ENCODE measurements at places on chromosomes 2 and 18.

- H3K27ac ChIP-seq: no peak overlapping the region
- H3K36me3 ChIP-seq: no peaks in the 10 kb centered on the region
- H3K4me3 ChIP-seq: no peak overlapping the region
- no peaks in the 10 kb centered on the region for H3K4me1 ChIP-seq
- H3K27me3 ChIP-seq: no peaks in the 10 kb centered on the region
- DNase-seq: no peak
These were observed 86.2 kb upstream of the SALL3 start for GRCh38 chr18:78893281-78894032.

DNA sequence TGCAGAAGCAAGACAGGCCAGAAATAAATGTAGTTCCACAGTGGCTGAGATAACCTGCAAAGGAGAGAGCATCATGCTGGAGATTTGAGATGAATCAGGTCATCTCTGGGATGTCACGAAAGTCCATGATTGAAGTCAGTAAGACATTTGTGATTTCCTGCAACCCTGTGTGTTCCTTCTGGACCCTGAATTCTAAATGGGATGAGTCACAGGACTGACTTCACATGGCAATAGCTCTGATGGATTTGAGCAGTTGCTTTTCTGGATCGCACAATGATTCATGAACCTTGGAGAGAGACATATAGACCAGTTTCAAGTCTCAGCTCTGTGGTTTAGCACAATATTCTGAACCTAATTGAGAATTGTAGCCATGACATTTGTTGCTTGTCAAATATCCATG lies 102.9 kb downstream of the TSN start:
- DNase-seq: no peak
- H3K27ac ChIP-seq: no peak overlapping the region
- no peaks in the 10 kb centered on the region for H3K4me1 ChIP-seq
- no peaks in the 10 kb centered on the region for H3K36me3 ChIP-seq
- no peaks in the 10 kb centered on the region for H3K27me3 ChIP-seq

GRCh38 chr18:41695441-41695840 lies 259.6 kb upstream of the PIK3C3 start:
- no peak overlapping the region for H3K4me3 ChIP-seq
- no peaks in the 10 kb centered on the region for H3K36me3 ChIP-seq
- no peaks in the 10 kb centered on the region for H3K4me1 ChIP-seq
- no peak overlapping the region for H3K27ac ChIP-seq

DNA sequence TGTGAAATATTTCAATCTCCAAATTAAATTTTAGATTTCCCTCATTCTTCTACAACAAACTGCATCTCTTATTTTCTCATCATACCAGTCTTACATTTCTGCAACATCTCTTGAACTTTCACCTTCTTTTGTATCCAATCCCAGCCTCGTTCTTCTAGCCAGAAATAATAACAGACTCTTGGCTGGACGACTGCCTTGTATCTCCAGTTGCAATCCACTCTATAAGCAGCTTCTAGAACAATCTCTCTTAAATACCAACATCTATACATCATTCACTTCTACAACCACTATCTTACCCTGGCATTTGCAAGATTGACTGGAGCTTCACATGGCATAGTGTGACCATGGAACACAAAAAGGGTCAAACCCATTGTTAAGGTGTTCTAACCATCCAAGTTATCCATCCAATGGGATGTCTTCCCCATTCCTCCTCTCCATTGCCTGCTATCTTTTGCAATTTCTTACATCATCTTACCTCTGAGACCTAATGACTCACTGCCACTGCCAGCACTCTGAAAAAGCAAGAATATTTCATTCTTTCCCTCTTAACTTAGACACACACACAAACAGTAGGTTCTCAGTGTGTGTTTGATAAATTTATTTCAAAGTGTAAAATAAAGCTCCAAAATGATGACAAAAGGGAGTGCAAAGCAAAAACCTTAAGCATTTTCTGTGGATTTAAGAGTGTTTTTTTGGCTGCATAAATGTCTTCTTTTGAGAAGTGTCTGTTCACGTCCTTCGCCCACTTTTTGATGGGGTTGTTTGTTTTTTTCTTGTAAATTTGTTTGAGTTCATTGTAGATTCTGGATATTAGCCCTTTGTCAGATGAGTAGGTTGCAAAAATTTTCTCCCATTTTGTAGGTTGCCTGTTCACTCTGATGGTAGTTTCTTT lies 145.6 kb downstream of the METTL4 start:
- H3K36me3 ChIP-seq: no peaks in the 10 kb centered on the region
- no peaks in the 10 kb centered on the region for H3K4me1 ChIP-seq
- no peaks in the 10 kb centered on the region for H3K27me3 ChIP-seq
- H3K4me3 ChIP-seq: no peak overlapping the region
- DNase-seq: no peak

DNA sequence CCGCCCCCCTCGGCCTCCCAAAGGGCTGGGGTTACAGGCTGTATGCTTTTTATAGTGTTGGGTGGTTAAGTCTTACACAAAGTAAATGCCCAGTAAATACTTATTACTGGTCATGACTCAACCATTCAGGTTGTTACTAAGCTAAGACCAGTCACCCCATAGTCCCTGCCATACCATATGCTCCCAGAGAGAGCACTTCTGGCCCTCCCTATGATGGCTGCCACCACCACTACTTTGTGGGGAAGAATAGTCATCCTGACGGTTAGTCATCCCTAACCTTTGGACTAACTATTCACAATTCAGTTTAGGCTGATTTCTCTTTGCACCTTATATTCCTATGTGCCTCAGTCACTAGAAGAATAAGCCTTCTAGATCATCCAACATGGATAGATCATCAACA lies 42.0 kb upstream of the MSH2 start:
- H3K27ac ChIP-seq: no peak overlapping the region
- no peaks in the 10 kb centered on the region for H3K36me3 ChIP-seq
- DNase-seq: no peak
- no peaks in the 10 kb centered on the region for H3K4me1 ChIP-seq
- no peaks in the 10 kb centered on the region for H3K27me3 ChIP-seq

- H3K4me1 ChIP-seq: no peaks in the 10 kb centered on the region
- DNase-seq: no peak
- H3K27ac ChIP-seq: no peak overlapping the region
- H3K4me3 ChIP-seq: no peak overlapping the region
- no peaks in the 10 kb centered on the region for H3K36me3 ChIP-seq
- H3K27me3 ChIP-seq: no peaks in the 10 kb centered on the region
These were observed 37.2 kb upstream of the APCDD1 start for GRCh38 chr18:10417191-10417590.

DNA sequence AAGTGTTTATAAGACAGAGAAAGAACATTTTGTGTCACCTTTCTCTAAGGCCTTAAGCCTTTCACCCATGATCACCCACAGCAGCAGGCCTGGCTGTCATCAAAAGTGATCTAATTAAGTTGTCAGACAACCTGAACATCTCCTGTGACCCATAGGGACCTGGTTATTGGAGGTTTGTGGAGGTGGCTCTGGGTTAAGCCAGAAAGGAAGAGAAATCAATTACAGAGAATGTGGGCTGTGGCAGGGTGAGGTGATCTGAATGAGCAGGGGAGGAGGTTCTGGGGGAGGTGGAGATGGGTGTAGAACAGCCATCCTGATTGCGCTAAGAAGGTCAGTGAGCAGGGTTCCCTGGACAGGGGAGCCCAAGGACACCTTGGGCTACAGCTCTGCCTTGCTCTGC lies 170.8 kb downstream of the FSHR start:
- DNase-seq: no peak
- no peak overlapping the region for H3K27ac ChIP-seq
- H3K36me3 ChIP-seq: no peaks in the 10 kb centered on the region
- H3K4me1 ChIP-seq: no peaks in the 10 kb centered on the region
- H3K4me3 ChIP-seq: no peak overlapping the region

- no peak for DNase-seq
- H3K27me3 ChIP-seq: no peaks in the 10 kb centered on the region
- no peaks in the 10 kb centered on the region for H3K4me1 ChIP-seq
- no peak overlapping the region for H3K4me3 ChIP-seq
- no peak overlapping the region for H3K27ac ChIP-seq
These were observed 14.5 kb upstream of the SEH1L start for GRCh38 chr18:12933327-12933726.

GRCh38 chr2:218418717-218419458 lies at the start of gene VIL1:
VIL1 (plus strand) TSS chr2:218419123; CDS start chr2:218423779, 4,656 bp downstream.
- no peak for DNase-seq
- H3K36me3 ChIP-seq: no peaks in the 10 kb centered on the region
- no peaks in the 10 kb centered on the region for H3K27me3 ChIP-seq
- H3K27ac ChIP-seq: no peak within 1 kb of the TSS

- DNase-seq: no peak
- H3K4me3 ChIP-seq: no peak overlapping the region
These were observed 61.1 kb upstream of the TNP1 start for GRCh38 chr2:216920937-216921456.

- no peaks in the 10 kb centered on the region for H3K36me3 ChIP-seq
- no peaks in the 10 kb centered on the region for H3K27me3 ChIP-seq
- no peak overlapping the region for H3K4me3 ChIP-seq
- no peak overlapping the region for H3K27ac ChIP-seq
These were observed 84.9 kb downstream of the ACKR3 start for GRCh38 chr2:236654496-236654895.

DNA sequence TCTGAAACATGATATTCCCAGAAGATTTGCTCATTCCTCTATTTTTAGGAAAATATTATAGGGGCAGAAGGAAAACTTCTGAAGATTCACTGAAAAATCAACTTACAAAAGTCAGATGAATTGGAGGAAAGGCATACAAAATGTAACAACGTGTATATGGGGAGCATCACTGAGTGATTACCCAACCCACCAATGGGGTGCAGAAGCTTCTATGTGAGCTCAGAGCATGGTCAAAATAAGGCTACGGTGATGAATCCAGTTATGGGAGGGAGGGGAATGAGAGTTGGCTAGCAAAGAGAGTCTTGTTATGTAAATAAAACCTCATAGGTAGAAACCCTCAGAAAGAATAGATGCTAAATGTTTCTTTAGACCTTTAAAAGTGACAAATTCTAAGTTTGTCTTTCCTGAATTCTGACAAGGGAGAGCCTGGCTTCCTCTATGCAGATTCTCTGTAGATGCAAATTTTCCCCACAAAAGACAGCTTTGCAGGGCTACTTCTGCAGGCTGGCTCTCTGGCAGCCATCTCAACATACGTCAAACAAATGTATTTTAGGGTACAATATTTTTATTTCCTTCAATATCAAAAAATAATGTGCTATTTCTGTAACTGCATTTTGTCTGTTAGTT lies 171.4 kb upstream of the NDUFV2 start:
- H3K4me3 ChIP-seq: no peak overlapping the region
- no peak overlapping the region for H3K27ac ChIP-seq
- no peaks in the 10 kb centered on the region for H3K27me3 ChIP-seq

DNA sequence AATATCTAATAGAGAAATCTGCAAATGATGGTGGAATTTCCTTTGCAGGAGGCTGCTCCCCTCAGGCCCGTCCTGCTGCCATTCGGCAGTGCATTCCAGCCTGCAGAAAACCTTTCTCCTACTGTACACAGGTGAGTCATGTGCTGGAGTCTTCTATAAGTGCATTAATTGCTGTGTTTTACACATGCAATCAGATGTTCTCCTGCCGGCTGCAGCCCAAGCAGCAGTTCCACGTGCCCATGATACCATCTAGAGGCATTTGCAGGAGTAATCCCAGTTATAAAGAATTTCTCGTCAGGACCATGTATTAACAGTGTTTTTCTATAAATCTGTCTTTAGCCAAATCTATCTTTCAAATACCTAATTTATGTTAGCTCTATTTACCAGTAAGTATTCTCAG lies 304.7 kb upstream of the HNMT start:
- no peaks in the 10 kb centered on the region for H3K4me1 ChIP-seq
- H3K27me3 ChIP-seq: no peaks in the 10 kb centered on the region
- DNase-seq: no peak

DNA sequence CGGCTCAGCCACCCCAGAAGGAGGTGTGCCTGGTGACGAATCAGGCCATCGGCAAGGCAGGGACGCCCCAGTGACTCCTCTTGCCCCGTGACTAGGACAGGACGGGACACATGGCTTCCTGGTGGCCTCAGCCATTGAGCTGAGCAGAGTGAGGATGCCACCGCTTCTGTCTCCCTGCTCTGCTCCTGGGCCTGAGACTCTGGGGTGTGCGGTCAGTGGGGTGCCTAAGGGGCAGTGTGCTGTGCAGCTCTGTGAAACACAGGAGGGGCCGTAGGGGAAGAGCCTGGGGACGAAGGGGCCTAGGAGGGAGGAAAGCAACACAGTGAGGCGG lies 24.3 kb downstream of the IGFBP5 start:
- no peak overlapping the region for H3K4me3 ChIP-seq
- no peaks in the 10 kb centered on the region for H3K27me3 ChIP-seq
- no peaks in the 10 kb centered on the region for H3K4me1 ChIP-seq
- H3K27ac ChIP-seq: no peak overlapping the region
- no peaks in the 10 kb centered on the region for H3K36me3 ChIP-seq

DNA sequence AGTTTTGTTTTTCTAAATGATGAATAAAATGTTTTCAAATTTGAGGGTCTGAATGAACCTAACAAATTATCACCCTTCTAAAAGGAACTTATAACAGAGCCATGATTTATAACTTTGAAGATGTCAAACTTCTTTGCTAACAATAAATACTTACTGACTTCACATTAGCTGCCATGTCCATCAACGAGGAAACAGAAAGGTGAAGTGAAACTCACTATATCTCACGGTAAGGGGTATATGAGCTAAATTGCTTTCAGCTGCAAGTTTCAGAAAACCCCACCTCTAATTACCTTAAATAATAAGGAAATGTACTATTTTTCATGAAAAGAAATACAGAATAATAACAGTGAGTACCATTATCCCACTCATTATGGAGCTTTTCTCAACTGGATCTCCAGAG lies 350.8 kb upstream of the NT5C1B start:
- no peaks in the 10 kb centered on the region for H3K27me3 ChIP-seq
- no peaks in the 10 kb centered on the region for H3K36me3 ChIP-seq
- no peak for DNase-seq
- no peaks in the 10 kb centered on the region for H3K4me1 ChIP-seq
- no peak overlapping the region for H3K27ac ChIP-seq

- no peak overlapping the region for H3K27ac ChIP-seq
- no peaks in the 10 kb centered on the region for H3K4me1 ChIP-seq
- no peak for DNase-seq
- no peaks in the 10 kb centered on the region for H3K27me3 ChIP-seq
- no peaks in the 10 kb centered on the region for H3K36me3 ChIP-seq
These were observed 41.4 kb upstream of the RPL31 start for GRCh38 chr2:100960688-100961087.

- no peak overlapping the region for H3K27ac ChIP-seq
- no peaks in the 10 kb centered on the region for H3K27me3 ChIP-seq
- no peak overlapping the region for H3K4me3 ChIP-seq
- DNase-seq: no peak
- H3K4me1 ChIP-seq: no peaks in the 10 kb centered on the region
These were observed 16.4 kb downstream of the GEMIN6 start for GRCh38 chr2:38794235-38794946.

DNA sequence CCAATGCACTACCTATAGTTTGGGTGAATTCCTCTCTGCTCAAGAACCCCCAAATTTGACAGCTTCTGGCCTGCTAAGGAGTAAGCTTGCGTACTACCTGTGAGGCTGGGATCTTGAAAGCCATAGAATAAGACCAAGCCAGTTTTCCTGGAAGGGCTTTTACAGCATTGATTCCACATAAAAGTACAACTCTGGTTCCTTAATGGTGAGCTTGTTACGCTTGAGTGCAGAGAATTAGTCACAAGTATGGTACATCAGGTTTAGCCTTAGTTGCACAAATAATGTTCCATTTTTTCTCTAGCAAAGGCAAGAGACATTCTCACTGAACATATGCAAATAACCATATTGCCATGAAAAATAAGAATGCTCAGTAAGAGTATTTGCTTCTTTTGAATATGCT lies 39.1 kb upstream of the STK39 start:
- DNase-seq: no peak
- H3K4me3 ChIP-seq: no peak overlapping the region
- no peak overlapping the region for H3K27ac ChIP-seq
- no peaks in the 10 kb centered on the region for H3K27me3 ChIP-seq
- H3K36me3 ChIP-seq: no peaks in the 10 kb centered on the region
- H3K4me1 ChIP-seq: no peaks in the 10 kb centered on the region

Data from naive thymus-derived CD4-positive, alpha-beta T cell (primary cell).